Mesenteric fat pad (tissue), 1 donor: ENCODE measurements at places on chromosomes 5 and 9. TPM values are rescaled to one million over a fixed set of nuclear protein-coding genes. Genes with fewer than 3 reads are reported as not detected.

ISL1 gene
- total RNA-seq, result 0.29 TPM

AGXT2 gene
- total RNA-seq, result not detected

- no peak for DNase-seq
Measured at GRCh38 chr5:136123236-136123768, 9.3 kb upstream of the SMAD5 start.

SLC31A2 gene
- 62.4 TPM for total RNA-seq

HTR4 gene
- 0.16 TPM for total RNA-seq
